ENCODE measurements at places on chromosomes 5 and 9.
A peak's percentile ranks its signal among the peaks of the same experiment; 100 is the strongest.

DNA sequence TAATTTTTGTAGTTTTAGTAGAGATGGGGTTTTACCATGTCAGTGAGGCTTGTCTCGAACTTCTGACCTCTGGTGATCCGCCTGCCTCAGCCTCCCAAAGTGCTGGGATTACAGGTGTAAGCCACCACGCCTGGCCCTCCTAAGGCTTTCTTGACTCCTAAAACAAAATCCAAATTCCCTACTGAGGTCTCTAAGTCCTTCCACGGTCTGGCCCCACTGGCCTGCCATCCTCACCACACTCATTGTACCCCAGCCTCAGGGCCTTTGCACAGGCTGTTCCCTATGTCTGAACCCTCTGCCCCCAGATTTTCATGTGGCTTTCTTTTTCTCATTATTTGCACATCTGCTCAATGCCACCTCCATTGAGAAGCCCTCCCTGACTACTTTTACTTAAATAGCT lies 34.7 kb upstream of the MVB12B start:
- no peak for DNase-seq

GRCh38 chr9:10855847-10856246 lies 243.0 kb upstream of the PTPRD start:
- no peak for DNase-seq

DNA sequence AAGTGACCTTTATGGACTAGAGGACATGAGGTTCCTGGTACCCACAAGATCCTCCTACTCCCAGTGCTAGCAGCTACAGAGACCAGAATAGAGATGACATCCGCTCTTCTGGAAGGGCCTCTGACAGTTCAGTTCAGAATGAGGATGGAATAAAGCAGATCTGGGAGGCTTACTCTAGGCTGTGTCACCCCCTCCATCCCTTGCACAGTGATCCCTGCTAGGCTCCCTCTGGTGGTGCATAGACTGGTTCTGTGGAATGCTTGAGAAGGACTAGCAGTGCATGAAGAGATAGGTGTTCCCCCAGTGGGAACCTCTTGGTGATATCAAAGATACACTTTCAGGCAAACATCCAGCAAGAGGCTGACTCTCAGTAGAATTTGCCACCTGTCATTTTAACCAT lies 83.0 kb downstream of the NPR3 start:
- DNase-seq: peak; percentile 13

DNA sequence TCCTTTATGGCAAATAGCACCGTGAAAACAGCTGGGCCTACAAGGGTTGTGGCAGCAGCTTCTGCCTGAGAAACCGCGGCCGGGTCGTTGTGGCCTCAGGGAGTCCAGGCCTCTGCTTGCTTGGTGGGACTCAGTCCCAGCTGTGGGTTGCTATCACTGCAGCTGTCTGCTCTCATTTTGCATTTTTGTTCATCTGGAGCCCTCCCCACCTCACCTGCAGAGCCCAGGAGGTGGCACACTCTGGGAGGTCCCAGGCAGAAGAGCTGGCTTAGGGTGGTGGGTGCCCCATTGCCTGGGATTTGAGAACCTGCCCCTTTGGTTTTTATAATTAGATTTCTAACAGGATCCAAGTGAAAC lies 138.4 kb downstream of the GADD45G start:
- no peak for DNase-seq

DNA sequence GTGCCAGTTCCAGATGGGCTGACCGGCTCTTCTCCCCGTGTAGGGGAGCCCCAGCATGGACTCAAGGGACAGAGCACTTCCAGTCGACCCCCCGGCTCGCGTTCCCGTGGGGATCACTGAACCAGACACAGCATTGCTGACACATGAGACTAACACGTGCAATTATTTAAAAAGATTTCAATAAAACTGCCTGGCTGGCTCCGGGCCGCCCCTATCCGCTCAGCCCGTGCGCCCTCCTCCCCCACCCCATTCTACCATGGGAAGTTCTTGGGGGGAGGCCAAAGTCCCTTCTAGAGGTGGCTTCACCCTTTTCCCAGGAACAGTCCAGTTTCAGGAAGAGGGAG lies 4.7 kb downstream of the TESK1 start:
- DNase-seq: no peak

DNA sequence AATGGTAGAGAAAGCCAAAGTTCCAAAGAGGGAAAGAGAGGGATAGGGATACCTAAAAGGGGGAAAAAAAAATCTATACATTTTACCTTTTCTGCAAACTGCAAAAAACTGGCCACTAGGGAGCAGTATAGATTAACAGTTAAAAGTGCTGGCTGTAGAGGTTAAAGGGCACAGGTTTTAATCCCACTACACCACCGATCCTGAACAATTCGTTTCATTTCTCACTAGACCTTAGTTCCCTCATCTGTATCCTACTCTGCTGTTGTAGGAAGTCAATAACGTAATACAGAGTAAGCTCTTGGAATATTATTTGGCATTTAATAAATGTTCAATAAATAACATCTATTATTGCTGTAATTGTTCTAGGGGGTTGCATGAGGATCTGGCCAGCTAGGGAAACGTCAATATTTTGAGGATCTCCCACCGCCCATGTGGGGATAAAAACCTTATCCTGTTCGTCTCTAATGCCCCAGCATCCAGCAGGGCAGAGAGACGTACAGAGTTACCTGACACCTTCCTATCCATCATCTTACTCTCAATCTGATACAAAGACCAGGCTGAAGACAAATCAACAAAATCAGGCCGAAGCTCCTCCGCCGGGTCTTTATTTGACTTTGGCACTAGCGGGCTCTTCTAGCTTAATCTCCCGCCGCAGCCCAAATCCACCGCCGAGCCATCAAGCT lies 757 bp downstream of the CDC26 start:
- DNase-seq: no peak

GRCh38 chr5:179852993-179853547 lies 5.5 kb downstream of the MRNIP start:
- DNase-seq: no peak

GRCh38 chr9:124795881-124796431 lies 19.0 kb downstream of the OLFML2A start:
- no peak for DNase-seq

GRCh38 chr5:173003360-173003759 lies 19.8 kb downstream of the ATP6V0E1 start:
- DNase-seq: no peak

DNA sequence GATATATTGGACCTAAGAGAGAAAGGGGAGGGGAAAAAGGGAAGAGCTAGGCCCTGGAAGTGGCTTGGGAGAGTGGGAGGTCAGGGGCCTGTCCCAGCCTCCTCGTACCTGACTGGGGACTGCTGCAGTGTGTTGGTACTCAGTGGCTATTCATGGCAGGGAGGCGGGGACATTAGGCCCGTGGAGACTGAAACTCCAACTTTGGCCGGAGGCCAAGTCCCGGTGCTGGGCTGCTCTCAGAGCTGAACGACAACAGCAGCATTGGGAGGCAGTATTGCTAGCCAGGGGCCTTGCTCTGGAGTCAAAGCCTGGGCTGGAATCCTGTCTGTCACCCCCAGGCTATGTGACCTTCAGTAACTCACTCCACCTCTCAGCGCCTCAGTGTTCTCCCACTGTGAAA lies 37.8 kb downstream of the NEURL1B start:
- no peak for DNase-seq

GRCh38 chr5:14218480-14218879 lies 75.3 kb downstream of the TRIO start:
- DNase-seq: no peak

DNA sequence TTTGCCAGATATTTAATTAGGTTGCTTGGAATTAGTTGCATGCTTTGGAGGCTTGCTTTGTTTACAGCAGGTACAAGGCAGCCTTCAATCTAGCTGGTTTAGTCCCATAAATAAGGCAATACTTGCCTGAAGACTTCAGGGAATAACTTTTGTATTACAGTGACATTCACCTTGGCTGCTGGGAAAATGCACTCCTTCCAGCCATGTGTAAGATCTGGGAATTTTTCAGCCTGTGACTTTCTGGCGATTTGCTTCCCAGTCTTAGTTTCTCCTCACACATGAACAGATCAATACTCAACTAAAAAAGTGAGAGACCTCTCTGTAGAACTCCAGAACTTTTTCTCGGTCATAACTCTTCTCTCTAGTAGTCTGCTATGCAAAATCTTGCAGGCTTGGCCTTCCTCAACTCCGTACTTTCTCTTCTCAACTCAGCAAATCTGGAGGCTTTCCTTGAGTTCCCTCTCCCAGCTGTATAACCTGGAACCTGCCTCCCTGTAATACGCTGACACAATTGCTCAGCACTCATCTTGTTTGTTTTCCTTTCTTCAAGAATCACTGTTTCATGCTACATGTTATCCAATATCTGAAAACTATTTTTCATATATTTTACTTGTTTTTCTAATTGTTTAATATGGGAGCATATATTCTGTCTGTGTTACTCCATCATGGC lies 173.0 kb downstream of the MSX2 start:
- no peak for DNase-seq

GRCh38 chr9:107480386-107480789 lies 9.2 kb downstream of the KLF4 start:
- no peak for DNase-seq

DNA sequence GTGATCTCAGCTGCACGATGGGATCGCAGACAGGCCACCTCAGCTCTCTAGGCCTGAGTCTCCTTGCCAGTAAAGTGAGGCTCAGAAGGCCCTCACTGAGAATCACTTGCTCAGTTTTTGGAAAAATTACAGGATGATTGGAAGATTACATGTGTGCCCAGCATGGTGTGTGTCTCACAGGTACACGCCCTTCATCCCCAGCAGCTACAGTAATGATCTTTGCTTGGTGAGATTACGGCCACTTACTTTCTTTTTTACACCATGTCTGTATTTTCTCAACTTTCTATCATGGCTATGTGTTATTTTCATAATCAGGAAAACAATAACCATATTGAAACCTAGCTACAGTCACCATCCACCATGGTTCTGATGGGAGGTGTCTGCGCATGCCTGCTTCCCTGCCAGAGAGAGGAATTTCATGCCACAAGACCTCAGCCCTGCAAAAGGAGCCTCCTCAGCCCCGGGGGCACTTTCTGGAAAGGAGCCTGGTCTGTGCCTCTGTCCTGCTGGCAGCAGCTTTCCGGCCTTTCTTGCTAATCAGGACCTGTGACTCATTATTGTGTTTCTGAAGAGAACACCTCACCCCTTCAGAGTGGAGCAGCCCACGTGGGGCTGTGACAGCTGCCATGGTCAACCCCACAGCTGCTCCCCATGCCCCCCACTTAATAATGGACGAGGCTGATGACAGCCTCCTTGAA lies 64.2 kb upstream of the OLFM1 start:
- no peak for DNase-seq

GRCh38 chr9:36037549-36038122 lies 923 bp downstream of the RECK start:
- no peak for DNase-seq

GRCh38 chr5:160458806-160459800 lies 37.4 kb downstream of the PTTG1 start:
- no peak for DNase-seq

- DNase-seq: no peak
Observed at GRCh38 chr9:123960965-123961364, 31.0 kb upstream of the DENND1A start.

DNA sequence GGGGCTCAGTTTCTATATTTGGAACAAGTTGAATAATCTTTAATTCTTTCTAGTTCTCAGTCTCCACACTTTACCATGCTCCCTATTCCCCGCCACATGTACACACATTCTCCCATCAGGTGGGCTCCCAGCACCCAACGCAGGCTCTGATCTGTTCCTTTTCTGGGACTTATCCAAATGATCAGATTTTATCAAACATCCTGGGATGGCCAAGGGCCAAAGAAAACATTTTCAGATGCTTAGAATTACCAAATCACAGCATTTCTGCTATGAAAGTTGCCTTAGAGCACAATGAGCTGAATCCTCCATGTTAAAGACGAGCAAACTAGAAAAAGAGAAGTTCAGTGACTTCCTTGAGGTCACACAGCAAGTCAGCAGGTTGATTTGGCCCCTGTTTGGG lies 153.4 kb downstream of the SEC61B start:
- no peak for DNase-seq

DNA sequence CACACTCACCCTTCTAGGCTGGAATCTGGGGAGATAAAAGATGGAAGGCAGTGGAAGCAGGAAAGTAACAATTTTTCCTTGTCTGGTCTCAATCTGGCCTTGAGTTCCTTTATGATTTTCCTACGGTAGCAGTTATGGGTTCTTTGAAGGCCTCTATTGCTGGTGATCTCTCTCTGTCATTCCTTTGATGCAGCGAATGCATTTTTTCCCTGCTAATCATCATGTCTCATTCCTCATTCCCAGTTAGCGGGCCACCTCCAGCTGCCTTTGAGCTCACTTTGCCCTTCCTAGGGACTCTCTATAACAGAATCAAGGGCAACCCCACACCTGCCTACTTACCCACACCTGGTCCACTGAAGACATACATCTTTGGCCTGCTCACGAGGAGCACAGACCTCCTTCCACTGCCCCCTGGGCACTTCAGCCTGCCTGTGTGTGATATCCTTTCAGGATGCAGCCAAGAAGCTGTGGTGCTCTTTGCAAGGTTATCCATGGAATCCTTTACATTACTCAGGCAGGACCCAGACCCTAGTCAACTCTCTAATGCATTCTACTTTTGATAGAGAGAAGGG lies 191.7 kb downstream of the DRD1 start:
- DNase-seq: no peak

DNA sequence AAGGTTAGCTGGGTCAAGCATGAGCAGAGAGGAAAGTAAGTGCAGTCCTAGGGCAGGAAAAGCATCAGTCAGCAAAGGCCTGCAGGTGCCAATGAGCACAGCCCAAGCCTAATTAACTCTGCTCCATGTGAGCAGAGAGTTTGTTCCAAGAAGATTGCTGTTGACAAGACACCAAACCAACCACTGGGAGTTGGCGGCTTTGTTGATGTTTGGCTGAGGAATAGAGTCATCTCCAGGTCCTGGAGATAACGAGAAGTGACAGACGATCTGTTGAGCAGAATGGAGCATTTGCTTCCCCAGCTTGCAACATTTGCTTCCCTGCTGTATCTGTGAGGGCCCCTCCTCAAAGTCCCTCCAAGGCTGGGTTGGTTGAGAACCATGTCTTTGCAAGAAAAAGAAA lies 68.2 kb downstream of the FAM114A2 start:
- DNase-seq: no peak

DNA sequence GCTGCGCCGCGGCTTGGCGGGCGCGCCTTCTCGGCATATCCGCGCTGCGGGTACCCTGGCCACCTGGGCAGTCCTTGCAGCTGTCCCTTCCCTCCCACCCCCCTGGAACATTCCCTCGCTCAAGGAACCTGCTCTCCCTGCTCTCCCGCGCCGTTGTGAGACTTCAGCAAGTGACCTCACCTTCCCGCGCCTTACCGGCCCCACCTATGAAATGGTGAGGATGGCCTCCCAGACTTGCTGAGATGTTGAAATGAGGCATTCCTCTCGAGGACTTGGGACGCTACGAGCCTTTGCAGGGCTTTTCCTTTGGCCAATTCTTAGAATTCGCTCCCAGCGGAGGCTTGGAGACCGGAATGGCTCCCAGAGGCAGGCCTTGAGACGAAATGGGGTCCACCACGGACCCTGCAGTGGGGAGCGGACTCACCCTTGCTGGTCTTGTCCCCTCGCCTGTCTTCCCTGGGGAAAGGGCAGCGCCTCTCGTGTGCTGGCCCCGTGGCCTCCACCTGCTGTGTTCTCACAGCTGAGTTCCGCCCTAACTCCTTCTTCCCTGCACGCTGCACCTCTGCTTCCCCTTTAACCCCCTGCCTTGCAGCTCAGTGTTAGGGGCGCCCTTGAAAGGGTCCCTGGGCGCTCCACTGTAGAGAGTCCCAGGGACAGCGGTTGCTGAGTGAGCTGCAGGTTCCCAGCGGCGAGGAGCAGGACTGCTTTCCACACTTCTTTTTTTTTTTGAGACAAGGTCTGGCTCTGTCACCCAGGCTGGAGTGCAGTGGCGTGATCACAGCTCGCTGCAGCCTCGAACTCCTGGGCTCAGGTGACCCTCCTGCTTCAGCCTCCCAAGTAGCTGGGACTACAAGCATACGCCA lies 907 bp downstream of the HMCN2 start:
- DNase-seq: no peak

- DNase-seq: no peak
Observed at GRCh38 chr5:151183456-151184245, 26.1 kb upstream of the ANXA6 start.
